ENCODE measurements at places on chromosomes 7 and 10. TPM values are rescaled to one million over a fixed set of nuclear protein-coding genes. Genes with fewer than 3 reads are reported as not detected.

DNA sequence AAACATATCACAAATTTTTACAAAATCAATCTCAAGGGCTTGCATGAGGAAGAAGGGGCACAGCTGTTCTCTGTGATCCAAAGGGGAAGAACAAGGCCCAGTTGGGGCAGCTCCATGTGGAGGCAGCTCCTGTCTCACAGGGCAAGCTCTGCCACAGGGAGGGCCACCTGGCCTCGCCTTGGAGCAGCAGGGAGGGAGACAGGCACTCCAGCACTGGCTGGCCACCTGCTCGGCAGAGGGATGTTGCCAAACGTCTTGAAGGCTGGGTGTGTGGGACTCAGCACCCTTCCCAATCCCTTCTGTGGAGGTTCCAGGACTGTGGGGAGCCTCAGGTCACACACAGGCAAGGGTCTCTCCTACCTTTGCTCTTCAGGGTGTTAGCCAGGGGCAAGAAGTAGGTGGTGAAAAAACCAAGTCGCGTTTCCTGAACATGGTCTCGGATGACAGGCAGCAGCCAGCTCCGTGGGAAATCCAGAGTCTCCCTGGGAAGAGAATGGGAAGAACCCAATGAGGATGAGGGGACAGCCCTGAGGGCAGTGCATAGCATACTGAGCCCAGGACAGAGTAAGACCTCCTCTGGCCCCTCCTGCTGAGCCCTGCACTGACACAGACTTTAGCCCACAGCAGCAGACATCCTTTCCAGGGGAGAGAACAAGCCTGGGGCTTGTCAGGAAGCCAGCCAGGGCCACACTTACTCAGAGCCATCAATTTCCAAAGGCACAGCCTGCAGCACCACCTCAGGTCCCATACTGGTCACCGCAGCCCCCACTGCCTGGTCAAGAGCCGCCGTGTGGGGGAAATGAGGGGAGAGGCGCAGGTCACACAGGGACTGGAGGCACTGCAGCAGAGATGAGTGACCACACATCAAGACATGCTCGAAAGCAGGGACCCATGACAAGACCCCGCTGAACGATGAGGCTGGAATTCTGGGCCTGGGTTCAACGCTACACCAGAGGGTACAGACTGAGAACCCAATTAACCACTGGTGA lies 21.9 kb downstream of the RRP12 start:
- no peak for DNase-seq
- H3K27ac ChIP-seq: no peak overlapping the region
- H3K27me3 ChIP-seq: no peaks in the 10 kb centered on the region
- H3K36me3 ChIP-seq: peaks cover 16% of the 10 kb centered on the region
- H3K4me3 ChIP-seq: no peak overlapping the region
- H3K4me1 ChIP-seq: no peaks in the 10 kb centered on the region

- DNase-seq: no peak
- H3K4me3 ChIP-seq: no peak overlapping the region
- H3K36me3 ChIP-seq: no peaks in the 10 kb centered on the region
- H3K27ac ChIP-seq: no peak overlapping the region
- no peaks in the 10 kb centered on the region for H3K4me1 ChIP-seq
Observed at GRCh38 chr7:128244861-128245260, 3.8 kb downstream of the LEP start.

DNA sequence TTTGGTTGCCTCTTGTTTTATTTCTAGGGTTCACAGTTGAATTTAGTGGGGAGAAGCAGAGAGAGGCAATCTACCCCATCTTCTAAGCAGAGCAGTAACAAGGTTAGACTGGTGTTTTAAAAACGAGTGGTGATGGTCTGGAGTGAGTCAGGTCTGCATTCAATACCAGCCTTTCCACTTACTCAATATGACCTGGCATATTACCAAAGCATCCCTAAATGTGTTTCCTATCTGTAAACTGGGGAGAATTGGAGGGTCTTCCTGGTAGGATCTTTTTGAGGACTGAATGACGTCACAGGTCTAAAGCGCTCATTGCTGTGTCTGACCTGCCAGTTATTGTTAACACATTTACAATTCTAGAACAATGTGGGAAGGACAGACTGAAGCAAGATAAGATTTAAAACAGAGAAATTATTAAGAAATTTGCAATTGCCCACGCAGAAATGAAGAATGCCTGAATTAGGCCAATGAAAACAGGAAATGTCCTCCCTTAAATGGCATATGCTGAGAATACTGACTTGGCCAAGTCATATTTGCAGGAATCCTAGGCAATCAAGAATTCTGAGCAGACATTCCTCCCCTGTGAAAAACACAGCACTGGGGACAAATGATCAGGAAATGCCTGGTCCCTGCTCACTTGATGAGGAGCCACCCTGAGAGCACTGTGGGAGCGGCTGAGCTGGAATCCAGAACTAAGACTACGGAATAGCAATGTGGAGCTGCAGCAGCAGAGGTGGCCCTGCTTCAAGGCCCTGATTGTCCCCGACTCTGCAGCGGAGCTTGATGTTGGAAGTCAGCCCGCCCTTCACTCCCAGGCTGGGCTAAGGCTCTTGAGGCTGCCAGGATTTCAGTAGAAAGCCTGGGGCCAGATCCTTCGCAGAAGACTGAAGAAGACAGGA lies 184.5 kb upstream of the CXCL12 start:
- H3K36me3 ChIP-seq: no peaks in the 10 kb centered on the region
- H3K27me3 ChIP-seq: no peaks in the 10 kb centered on the region
- no peaks in the 10 kb centered on the region for H3K4me1 ChIP-seq
- no peak overlapping the region for H3K4me3 ChIP-seq
- H3K27ac ChIP-seq: no peak overlapping the region
- no peak for DNase-seq

GRCh38 chr7:158812684-158813083 lies 16.6 kb downstream of the ESYT2 start:
- no peaks in the 10 kb centered on the region for H3K27me3 ChIP-seq
- DNase-seq: no peak
- no peak overlapping the region for H3K4me3 ChIP-seq

- H3K4me3 ChIP-seq: no peak overlapping the region
- no peak overlapping the region for H3K27ac ChIP-seq
- no peaks in the 10 kb centered on the region for H3K27me3 ChIP-seq
- H3K4me1 ChIP-seq: no peaks in the 10 kb centered on the region
- H3K36me3 ChIP-seq: no peaks in the 10 kb centered on the region
Observed at GRCh38 chr7:104160375-104160774, 47.4 kb downstream of the ORC5 start.

DNA sequence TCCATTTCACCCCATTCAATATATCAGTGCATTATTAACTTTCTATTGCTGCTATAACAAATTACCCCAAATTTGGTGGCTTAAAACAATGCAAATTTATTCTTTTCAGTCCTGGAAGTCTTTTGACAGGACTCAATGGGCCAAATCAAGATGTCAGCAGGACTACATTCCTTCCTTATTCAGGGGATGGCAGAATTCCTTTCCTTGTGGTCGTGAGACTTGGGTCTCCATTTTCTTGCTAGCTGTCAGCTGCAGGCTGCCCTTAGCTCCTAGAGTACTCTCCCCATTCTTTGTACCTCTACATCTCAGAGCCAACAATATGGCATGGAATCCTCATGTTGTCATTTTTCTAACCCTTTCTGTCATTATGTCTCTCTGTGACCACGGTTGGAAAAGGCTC lies 310.6 kb downstream of the HDAC9 start:
- H3K36me3 ChIP-seq: no peaks in the 10 kb centered on the region
- no peak overlapping the region for H3K27ac ChIP-seq
- H3K4me3 ChIP-seq: no peak overlapping the region
- no peaks in the 10 kb centered on the region for H3K4me1 ChIP-seq

DNA sequence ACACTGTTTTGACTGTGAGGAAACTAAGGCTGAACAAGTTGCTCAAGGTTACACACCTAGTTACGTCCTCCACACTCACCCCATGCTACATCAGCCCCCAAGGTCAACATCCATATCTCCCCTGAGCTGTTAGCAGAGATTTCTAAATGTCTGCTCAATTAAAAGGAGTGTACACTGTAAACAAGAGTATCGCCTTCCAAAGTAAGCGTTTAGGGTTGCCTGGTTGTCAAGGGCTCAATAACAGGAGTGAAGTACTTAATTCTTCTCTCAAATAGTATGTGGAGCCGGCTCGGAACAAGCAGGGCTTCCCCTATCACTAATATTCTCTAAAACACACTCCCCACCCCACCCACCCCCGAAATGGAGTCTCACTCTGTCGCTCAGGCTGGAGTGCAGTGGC lies 412.8 kb upstream of the GALNT17 start:
- no peaks in the 10 kb centered on the region for H3K27me3 ChIP-seq
- peaks cover 32% of the 10 kb centered on the region for H3K4me1 ChIP-seq
- no peak overlapping the region for H3K27ac ChIP-seq
- no peaks in the 10 kb centered on the region for H3K36me3 ChIP-seq
- no peak overlapping the region for H3K4me3 ChIP-seq
- no peak for DNase-seq

DNA sequence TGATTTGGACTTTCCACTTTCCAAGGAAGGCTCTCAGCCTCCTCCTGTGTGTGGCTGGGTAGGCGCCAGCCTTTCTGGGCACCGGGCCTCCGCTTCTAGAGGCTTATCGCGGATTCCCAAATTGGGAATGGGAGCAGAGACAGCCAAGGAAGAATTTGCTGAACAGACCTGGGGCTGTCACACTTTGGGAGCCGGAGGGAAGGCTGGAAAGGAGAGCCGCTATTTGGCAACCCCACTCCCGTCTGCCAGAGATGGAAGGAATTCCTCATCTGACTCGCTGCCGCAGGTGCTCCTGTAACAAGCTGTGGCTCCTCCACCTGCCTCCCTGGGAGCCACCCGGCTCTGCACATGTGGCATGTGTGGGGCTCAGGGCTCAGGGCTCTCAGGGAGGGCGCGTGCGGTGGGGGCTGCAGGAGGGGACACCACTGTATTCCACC lies 50.8 kb upstream of the ECHDC3 start:
- no peaks in the 10 kb centered on the region for H3K36me3 ChIP-seq
- no peaks in the 10 kb centered on the region for H3K27me3 ChIP-seq
- no peak for DNase-seq

DNA sequence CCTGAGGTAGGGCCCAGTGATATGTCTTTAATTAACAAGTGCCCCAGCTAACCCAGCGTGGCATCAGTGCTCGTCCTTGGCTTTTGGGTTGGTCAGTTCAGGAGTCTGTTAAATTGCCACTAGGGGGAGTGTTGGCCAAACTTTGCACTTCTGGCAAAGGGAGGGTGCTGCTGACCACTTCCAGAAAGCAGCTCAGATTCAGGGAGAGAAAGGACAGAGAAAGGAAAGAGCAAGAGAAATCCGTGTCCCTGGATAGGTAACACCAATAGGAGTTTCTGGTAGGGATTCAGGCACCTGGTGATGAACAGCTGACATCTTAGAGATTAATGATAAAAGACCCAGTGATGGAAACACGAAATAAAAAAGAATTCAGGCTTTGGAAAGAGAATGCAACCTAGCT lies 243.1 kb upstream of the AOAH start:
- no peaks in the 10 kb centered on the region for H3K27me3 ChIP-seq
- no peak for DNase-seq
- H3K4me3 ChIP-seq: no peak overlapping the region
- H3K4me1 ChIP-seq: no peaks in the 10 kb centered on the region
- H3K27ac ChIP-seq: no peak overlapping the region

GRCh38 chr10:130941886-130942285 lies 369.6 kb downstream of the TCERG1L start:
- no peak overlapping the region for H3K4me3 ChIP-seq
- no peaks in the 10 kb centered on the region for H3K36me3 ChIP-seq
- H3K4me1 ChIP-seq: no peaks in the 10 kb centered on the region
- no peaks in the 10 kb centered on the region for H3K27me3 ChIP-seq
- H3K27ac ChIP-seq: no peak overlapping the region
- no peak for DNase-seq

ENO4 gene
- not detected for total RNA-seq

C10orf95 gene
- total RNA-seq: 0.19 TPM

MRPL43 gene
- total RNA-seq: 65.5 TPM

PLAU gene
- total RNA-seq: 15.2 TPM

SPDYE2 gene
- total RNA-seq: not detected

All from GM12878 (cell line).